ENCODE measurements at places on chromosomes 16 and 17.
A peak's percentile ranks its signal among the peaks of the same experiment; 100 is the strongest.

DNA sequence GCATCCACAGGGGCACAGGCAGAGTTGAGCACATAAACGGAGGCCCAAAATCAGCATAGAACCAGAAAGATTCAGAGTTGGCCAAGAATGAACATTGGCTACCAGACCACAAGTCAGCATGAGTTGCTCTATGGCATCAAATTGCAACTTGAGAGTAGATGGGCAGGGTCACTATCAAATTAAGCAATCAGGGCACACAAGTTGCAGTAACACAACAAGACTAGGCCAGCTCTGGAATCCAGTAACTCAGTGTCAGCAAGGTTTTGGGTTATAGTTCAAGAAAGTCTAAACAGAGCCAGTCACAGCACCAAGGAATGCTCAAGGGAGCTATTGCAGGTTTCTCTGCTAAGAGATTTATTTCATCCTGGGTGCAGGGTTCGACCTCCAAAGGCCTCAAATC, 12.9 kb downstream of the G6PC1 start:
- DNase-seq, result no peak

GRCh38 chr17:80374039-80374731, 40.8 kb upstream of the ENDOV start:
- DNase-seq, result no peak

DNA sequence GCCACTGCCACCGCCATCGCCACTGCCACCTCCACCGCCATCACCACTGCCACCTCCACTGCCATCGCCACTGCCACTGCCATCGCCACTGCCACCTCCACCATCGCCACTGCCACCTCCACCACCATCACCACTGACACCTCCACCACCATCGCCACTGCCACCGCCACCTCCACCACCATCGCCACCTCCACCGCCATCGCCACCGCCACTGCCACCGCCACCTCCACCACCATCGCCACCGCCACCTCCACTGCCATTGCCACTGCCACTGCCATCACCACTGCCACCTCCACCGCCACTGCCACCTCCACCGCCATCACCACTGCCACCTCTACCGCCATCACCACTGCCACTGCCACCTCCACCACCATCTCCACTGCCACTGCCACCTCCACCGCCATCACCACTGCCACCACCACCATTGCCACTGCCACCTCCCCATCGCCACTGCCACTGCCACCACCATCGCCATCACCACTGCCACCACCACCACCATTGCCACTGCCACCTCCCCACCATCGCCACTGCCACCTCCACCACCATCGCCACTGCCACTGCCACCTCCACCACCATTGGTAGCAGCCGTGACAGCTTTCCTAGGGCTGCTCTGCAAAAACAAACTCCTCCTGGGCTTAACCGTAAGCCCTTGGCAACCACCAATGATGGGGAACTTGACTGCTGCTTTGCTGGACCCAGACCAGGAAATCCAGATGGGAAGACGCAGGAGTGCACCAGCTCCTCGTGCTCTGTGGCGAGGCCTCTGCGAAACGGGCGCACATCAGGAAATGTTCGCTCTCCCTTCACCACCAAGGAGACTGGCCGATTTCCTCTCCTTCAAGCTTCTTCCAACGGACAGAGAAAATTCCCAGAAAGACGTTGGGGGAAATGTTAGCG, 147.2 kb downstream of the RBFOX3 start:
- no peak for DNase-seq

GRCh38 chr16:24149102-24149501, 107.0 kb upstream of the CACNG3 start:
- no peak for DNase-seq

GRCh38 chr17:18904482-18904881, 46.6 kb downstream of the PRPSAP2 start:
- no peak for DNase-seq

DNA sequence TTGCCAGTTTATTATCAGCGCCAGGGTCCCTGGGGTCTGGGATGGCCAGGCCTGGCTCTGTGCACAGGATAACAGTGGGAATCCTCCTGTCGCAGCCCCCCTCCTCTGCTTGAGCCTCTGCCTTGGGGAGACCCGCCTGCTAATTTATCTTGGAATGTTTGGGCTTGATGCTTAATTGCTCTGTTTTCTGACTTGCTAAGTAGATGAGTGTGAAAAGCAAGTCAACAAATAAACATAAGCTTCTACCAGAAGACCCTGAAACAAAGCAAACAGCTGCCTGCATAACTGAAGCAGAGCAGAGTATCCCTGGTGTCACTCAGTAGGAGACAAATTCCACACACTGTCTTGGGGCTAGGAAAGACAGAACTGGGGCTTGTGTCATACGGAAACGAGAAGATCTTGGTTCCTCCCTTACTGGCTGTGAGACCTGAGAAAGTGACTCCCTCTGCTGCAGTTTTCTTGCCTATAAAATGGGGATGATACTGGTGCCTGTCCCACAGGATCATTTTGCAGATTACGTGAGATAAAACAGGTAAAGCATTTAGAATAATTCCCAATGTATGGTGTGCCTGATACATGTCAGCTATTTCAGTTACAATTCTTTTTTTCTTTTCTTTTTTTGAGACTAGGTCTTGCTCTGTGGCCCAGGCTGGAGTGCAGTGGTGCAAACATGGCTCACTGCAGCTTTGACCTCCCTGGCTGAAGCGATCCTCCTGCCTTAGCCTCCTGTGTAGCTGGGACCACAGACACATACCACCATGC, 44.8 kb upstream of the IRX3 start:
- DNase-seq, result no peak

DNA sequence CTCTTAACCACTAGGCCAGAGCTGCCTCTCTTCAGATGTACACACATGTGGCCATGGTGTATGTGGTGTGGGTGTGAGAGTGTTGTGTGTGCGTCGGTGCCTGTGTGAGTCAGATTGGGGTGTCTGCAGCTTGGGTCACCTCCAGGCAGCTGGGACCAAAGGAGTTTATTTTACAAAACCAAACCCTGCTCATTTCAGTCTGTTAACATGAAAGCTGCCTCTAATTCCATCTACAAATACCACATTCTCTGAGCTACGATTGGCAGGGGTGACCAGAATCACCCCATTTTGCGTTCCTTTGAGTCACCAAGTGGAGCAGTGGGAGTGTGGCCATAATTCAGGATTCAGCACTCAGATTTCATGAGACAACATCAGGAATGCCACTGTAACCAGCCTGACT, 105.3 kb downstream of the IRX5 start:
- DNase-seq, result peak; percentile 9

DNA sequence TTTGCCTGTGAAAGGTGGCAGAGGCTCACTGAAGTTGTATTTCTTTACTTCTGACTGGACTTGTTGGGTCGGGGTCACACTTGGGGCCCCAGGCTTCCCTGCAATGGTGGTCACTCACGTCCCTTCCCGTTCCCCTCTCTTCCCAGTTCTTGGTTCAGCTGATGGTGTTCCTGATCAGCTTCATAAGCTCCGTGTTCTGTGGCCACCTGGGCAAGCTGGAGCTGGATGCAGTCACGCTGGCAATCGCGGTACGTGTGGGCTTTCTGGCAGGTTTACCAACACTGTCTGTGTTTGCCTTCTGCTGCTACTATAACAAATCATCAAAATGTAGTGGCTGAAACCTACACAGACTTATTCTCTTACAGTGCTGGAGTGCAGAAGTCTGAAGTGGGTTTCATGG, 8.6 kb downstream of the SLC47A1 start:
- no peak for DNase-seq

DNA sequence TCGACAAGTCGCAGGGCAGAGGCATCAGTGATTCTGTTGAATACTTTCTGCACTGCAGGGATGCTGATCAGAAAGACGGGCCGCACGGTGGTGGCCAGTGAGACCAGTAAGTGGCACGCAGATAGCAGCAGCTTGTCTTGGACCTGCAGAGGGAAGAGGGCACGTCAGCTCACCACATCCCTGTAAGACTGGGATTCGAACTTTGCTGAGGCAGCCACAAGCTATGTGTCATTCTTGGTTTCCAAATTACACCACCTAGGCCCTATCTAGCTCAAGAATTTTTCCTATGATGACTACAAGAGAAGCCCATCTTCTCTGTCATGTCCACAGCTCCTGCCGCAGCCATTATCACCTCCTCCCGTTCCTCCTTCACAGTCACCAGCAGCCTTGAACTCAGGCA, 49.4 kb upstream of the GSG1L start:
- no peak for DNase-seq

DNA sequence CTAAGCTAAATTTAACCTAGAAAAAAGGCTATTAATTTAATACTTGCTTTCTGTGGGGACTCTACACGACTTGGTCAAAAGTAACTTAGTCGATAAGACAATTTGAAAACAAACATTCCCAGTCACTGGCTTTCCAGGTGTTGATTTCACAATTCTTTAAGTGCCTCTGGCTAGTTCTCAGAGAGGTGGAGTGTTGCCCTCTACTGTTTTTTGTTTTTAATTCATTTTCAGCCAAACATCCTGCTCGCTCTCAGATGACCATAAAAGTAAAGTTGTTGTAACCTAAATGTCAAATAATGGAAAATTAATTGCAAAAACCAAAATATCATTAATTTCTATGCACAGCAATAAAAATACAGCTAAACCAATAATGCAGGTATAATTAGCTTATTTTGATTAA, 107.1 kb downstream of the MYO1D start:
- DNase-seq, result no peak

- DNase-seq, result no peak
These were observed 65.1 kb downstream of the ABCC6 start for GRCh38 chr16:16158082-16158658.

DNA sequence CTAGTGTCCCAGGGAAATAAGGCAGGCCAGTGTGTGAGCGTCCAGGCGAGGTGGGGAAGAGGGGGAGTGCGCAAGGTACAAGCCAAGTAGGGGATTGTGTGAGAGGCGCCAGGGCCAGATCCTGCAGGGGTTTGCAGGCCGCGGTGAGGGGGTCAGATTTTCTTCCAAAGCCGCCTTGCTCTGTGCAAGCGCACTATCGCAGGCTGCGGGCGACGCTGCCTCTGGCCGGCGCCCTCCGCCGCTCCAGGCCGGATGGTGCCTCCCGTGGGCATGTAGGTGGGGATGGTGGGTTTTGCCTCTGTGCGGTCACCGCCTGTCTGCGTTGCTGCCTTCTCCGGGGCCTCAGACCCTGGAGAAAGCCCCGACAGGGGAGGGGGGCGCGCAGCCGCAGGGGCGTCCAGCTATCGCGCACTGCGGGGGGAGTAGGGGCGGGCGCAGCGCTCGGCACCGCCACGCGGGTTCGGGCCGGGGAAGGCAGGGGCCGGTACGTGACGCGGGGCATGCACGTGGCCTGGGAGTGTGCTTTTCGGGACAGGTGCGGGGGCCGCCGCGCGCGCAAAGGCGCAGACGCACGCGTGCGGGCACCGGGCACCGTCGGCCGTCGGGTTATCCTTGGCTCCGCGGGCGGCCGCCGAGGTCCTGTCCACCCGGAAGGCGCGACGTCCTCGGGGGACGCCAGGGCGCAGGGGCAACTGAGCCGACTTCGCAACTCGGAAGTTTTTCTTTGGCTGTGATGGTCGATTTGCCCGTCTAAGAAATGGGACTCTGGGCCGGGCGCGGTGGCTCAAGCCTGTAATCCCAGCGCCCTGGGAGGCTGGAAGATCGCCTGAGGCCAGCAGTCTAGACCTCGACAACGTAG, 1.1 kb upstream of the HAPSTR1 start:
- DNase-seq, result no peak

All from fibroblast of skin of scalp (primary cell).